Muscle of leg (tissue), 16 donors: ENCODE measurements at places on chromosomes 12 and 14.

DNA sequence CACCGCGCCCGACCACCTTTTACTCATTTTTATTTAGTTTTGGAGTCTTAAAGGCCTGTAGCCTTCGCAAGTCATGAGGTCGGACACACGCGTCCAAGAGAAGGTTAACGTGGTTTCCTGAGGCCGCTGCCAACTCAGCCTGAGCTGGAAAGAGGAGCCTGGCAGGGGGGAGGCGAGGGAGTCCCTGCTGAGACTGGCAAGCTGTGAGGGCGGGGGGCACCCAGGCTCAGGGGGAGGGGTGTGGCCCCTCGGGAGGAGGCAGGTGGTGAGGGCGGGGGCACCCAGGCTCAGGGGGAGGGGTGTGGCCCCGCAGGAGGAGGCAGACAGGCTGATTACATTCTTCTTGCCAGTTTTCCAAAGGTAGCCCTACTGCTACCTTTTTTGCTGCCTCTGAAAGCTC lies 143.2 kb downstream of the PIWIL1 start:
- DNase-seq, result no peak

GRCh38 chr12:109592905-109593272 lies 19.3 kb downstream of the MVK start:
- peak; percentile 69 for DNase-seq

DNA sequence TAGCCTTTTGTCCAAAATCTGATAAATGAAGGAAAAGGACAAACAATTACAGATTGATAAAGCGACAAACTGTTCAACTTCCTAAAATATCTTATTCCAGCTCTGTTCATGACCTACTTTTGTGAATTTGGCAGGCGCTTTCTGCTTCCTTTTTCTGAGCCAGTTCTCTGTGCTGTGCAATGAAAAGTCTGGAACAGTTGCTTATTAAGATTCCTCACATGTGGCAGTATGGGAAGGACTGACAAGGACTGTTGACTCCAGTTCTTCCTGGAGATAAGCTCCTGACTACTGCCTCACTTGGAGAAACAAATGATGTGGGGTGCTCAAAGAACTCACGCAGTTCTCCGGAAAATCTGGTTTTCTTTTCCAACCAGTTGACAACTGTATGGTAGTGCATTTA lies 58.3 kb upstream of the ANP32D start:
- peak; percentile 93 for DNase-seq

DNA sequence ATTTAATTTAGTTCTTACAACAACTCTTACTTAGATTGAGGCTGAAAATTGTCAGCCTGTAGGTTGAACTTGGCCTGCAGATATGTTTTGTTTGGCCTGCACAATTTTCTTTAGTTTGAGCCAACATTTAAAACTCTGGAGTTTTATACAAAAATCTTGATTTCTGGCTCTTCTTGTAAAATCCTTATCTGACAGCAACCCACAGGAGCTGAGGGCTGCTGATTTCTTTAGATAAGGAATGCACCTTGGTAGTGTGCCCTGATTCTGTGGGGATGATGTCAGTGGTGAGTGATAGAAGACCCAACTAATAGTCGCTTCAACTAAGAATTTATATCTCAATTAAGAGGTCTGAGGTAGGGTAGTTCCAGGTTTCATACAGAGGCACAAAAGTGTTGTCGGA lies 49.5 kb downstream of the SOCS2 start:
- DNase-seq, result no peak

GRCh38 chr12:87382959-87383566 lies 646.1 kb downstream of the C12orf50 start:
- DNase-seq, result no peak

DNA sequence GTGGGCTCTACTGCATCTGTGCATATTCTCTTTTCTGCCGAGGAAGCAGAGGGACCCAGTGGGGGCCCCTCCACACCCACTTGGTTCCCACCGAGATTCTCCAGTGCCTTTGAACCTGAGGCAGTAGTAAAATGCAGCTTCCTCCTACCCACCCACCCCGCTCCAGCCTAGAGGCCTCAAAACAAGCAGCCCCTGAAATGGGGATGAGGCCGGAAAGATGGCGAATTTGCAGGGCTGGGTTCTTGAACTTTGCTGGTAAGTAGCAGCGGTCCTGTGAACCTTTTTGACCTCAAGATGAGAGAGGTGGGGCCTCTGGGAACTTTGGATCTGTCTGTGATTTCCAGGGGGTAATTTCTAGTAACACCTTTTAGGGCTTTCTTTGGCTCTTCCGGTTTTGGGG lies 15.4 kb downstream of the PLEKHG3 start:
- DNase-seq, result no peak

DNA sequence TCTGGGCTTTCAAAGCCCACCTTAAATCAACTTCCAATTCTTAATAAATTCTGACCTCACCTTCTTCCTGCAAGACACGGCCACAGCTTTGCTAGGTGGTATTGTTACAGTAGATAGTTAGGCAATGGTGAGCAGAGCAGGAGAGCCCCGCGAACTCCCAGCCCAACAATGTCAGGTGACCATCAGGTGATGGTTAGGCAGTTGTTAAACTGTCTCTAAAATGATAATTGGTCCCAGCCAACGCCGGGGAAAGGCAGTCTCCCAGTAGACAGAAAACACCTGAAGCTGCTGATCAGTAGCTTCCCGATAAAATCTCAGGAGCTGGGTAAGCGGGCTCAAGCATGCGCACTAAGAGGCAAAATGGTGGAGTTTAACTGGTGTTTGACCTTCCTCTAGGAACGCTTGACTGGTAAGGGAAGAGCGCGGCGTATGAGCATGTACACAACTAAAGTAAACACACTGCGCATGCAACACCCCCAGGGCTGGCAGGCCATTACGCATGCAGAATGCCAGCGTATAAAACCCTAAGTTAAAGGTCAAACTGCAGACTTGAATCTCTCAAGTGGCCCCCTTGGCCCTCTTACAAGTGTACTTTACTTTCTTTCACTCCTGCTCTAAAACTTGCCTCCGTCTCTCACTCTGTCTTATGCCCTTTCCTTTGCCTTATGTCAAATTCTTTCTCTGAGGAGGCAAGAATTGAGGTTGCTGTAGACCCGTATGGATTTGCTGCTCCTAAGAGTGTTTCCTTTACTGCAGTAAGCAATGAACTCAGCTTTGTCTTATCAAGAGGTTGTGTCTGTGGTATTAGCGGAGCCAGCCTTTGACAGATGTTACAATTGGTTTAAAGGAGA lies 113.5 kb downstream of the C12orf75 start:
- no peak for DNase-seq

GRCh38 chr12:62537551-62537950 lies 70.9 kb downstream of the MON2 start:
- DNase-seq, result peak; percentile 29

DNA sequence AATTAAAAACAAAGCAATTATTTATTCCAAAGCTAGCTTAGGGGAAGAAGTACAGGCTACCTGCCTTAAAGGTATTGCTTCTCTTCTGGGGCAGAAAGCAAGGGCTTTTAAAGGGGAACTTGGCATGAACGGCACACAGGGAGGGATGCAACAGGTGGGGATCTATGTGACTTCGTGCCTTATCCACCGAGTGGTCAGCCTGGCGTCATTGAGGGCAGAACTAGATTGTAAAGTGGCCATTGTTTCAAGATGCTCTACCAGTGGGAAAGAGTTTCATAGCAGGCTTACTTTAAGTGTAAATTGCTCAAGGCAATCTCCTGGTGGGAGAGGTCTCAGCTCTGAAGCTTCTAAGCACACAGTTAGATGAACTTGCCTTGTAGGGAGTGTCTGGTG lies 360.4 kb downstream of the ATP23 start:
- no peak for DNase-seq

- DNase-seq, result no peak
Observed at GRCh38 chr14:74085828-74086227, 1.1 kb downstream of the LIN52 start.

DNA sequence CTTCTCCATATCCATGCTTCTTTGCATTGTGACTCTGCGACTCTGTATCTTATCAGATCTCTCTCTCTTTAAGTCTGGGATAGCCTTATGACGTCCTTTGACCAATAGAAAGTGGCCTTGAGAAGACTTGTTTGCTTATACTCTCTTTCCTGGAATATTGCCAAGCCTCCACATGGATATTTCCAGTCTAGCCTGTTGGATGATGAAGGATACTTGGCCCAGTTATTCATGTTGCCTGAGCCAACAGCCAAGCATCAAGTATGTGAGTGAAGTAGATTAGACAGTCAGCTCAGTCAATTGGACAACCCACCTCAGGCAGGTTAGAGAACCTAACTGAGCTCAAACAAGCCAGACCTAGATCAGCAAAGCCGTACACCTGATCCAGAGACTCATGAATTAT lies 864.2 kb upstream of the MGAT4C start:
- DNase-seq, result no peak

- no peak for DNase-seq
Observed at GRCh38 chr12:104422441-104422840, 34.3 kb upstream of the CHST11 start.

DNA sequence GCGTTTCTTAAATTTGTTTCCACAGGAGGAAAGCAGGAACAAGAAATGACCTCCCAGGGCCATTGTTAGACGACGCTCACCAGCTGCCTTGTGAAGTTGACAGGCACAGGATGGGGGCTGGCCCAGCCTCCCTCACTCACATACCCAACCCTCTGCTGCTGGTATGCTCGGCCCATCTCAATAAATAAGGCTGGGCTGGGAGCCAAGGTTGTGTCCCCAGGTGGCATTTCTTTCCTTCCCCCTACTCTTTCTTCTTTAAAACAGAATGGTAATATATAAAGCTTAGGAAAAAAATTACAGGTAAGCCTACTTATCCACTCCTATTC lies 93.0 kb downstream of the ACTN1 start:
- DNase-seq, result no peak

GRCh38 chr14:76245097-76245496 lies 93.4 kb downstream of the GPATCH2L start:
- DNase-seq, result no peak

DNA sequence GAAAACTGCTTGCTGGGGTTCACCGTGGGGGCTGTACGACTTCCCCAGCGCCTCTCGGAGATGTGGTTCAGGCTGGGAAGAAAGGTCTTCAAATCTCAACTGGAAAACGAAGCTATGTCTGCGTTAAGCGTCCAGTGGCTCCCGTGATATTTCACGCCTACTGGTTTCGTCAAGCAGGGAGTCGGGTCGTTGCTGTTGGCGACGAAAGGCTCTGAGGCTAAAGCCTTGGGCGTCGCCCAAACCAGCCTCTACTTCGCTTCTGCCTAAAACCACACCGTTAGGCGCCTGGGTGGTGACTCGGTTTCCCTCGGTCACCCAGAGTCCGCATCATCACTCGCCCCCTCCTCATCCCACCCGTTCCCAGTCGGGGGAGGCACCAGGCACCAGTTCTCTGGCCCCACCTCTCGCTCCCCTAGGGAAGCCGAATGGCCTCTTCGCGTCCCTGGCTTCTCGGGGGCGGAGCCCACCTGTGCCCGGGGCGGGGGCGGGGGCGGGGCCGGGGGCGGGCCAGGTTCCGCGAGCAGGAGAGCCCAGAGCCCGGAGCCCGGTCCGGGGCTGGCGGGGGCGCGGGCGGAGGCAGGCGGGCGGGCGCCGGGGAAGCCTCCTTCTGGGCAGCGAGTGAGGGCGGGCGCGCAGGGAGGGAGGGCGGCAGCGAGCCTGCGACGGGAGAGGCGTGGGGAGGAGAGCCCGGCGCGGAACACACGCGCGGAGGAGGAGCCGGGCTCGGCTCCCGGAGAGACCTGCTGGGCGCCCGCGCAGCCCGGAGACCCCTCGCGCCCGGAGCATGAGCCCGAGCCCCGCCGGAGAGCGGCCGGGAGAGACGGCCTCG lies at the start of gene B4GALNT3:
Gene B4GALNT3 (plus strand): TSS at position 510 of the 829 bp plus-strand sequence. CDS start 438 bp downstream, outside the sequence.
- peak; percentile 52 for DNase-seq

DNA sequence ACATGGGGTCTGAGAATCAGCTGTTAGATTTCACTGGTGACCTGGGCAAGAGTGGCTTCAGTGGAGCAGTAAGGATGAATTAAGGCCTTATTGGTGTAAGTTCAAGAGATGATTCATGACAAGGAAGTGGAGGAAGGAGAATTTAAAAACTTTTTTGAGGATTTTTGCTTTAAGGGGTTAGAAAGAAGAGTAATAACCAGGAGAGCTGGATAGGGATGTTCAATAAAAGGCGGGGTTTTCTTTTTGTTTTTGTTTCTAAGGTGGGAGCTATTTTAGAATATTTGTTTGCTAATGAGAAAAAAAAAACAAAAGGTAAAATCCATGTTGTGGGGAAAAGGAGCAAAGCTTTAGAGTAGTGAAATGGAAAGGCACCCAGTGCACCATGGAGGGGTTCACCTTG lies 15.2 kb upstream of the TUBA1B start:
- DNase-seq, result no peak

GRCh38 chr12:1500095-1500801 lies 94.1 kb downstream of the FBXL14 start:
- peak; percentile 53 for DNase-seq

DNA sequence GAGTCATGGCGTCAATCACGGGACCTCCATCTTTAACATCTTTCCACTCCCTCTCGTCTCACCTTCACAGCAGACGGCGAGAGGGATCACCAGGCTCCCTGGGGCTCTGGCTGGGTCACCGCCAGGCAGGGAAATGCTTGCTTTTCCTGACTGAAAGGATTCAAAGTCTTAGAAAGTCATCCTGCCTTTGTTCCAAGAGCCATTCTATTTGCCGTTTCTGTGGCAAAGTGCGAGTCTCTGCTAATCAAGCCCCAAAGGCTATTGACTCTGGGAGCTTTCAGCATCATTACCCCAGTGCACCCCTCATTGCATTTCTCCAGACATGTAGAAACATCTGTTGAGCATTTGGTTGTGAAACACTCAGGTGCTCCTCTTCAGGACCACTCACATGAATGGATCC lies 69.6 kb downstream of the GSC start:
- no peak for DNase-seq
